ENCODE measurements at places on chromosomes 1 and 21.

- DNase-seq: no peak
Measured at GRCh38 chr21:33036430-33037162, 10.9 kb downstream of the OLIG2 start.

DNA sequence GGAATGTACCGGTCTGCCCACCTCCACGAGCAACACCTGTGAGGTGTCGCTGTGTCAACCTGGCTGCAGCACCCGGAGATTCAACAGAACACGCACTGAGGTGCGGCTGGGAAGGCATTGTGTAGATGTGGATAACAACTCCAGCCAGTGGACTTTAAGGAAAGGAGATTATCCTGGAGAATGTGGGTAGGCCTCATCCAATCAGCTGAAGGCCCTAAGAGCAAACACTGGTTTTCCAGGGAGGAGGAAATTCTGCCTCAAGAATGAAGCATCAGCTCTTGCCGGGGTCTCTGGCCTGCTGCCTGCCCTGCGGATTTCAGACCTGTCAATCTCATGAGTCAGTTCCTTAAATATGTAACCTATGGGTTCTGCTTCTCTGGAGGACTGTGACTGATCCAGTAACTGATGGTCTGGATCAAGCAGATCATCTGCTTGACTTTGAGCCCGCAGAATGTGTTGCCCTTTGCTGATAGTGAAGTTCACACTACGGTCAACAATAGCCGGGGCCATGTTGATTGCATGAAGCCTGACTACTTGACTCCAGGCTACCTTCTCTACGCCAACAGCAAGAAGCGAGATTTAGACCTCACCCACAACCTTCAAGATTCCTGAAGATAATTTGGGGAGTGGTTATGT, 15.9 kb upstream of the PRDM15 start:
- DNase-seq: no peak

- DNase-seq: no peak
Measured at GRCh38 chr1:228743405-228743804, 8.1 kb downstream of the RHOU start.

GRCh38 chr1:1419363-1419812, 1.7 kb downstream of the ANKRD65 start:
- DNase-seq: no peak

- DNase-seq: no peak
Measured at GRCh38 chr1:187383366-187383765, 554.6 kb downstream of the PLA2G4A start.

DNA sequence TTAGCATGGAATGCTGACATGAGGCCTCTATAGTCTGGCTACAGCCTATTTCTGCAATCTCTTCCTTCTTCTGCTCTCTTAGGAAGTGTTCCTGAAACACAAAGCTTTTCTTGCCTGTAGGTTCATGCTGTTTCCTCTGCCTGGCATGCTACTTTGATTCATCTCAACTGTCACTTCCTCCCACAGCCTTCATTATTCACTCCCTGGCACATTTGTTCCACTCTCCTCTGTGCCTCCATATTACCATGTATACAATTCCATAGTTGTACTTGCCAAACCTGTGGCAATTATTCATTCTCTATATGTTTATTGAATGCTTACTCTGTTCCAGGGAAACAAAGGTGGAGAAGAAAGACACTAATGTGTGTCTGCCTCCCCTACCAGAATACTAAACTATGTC, 210.2 kb downstream of the LRRC7 start:
- no peak for DNase-seq
